ENCODE measurements at places on chromosomes 4 and X.
A peak's percentile ranks its signal among the peaks of the same experiment; 100 is the strongest.

DNA sequence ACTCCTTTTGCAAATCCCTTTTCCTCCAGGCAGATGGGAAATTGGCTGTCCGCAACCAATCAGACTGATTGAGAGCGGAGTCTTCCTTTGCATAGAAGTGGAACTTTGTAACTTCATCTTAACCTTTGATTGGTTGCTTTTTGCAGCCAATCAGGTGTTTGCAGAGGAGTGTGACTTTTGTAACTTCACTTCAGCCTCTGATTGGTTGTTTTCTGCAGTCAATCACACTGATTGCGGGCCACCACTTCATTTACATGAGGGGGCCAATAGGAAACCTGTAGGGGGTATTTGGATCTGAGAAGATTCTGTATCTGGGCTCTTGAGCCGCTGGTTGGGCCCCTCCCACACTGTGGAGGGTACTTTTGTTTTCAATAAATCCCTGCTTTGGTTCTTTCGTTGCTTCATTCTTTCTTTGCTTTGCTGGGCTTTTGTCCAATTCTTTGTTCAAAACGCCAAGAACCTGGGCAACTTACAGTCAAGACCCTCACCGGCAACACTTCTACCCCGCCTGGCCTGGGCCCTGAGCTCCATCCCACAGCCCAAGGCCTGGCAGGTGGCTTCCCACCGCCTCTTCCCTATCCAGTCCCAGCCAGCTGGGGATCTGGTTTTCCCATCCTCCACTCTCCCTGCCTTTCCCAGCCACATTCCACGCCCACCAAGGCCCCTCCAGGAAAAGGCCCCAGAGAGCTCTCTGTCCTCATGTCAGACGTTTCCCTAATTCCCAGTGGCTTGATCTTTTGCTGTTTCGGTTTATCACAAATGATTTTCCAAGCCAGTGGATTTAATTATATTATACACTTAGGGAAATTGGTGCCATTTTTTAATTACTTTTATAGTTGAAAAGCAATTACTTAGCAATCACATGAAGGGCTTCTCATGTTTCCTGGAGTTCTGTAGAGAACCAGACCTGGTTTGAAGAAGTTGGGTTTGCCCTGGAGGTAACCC lies 110.2 kb upstream of the STX18 start:
- no peak for DNase-seq

DNA sequence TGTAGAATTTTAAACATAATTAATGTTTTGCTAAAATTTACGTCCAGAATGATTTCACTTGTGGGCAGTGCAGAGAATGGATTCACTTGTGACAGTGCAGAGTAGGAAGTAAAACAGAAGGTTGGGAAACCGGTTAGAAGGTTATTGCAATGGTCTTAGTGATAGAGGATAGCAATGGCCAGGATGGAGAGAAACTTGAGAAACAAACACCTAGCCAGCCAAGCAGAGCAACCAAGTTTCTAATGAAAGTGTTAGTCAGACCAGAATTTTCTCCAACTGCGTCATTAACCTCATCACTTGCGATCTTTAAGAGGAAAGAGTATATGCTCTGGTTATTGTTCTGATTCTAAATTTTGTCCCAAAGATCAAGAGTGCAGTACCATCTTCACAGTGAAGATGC lies 50.0 kb upstream of the TBC1D9 start:
- no peak for DNase-seq

DNA sequence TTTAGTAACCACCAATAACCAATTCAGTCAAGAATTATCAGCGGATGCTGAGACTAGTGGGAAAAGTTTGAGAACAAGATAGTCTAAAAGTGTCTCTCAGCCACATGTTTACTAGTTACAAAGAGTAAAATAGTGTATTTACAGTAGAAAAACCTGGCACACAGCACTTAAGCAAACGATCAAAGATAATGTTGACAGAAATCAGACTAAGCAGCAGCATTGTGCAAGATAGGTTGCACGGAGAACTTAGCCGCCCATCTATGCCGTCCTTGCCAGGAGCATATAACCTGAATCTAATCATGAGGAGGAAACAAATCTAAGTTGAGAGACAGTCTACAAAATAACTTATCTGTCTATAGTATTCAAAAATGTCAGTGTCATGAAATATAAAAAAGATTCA lies 35.3 kb downstream of the KLHL5 start:
- DNase-seq, result no peak

DNA sequence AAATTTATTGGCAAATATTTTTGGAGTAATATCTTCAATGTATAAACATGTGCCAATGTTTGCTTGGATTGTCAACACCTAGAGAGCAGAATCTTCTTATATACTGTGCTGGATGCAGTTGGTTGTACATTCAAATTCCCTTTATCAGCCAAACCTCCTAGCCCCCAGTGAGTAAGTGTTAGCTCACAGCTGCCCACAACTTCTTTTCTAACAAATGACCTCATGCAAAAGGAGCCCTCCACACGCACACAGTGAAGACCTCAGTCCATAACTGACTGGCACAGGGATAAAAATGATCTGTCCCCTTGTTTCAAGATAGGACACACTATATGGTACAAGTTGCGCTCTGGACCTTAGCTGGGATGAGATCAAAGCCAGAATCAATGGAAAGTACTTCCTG lies 458.0 kb upstream of the NWD2 start:
- DNase-seq, result no peak

- DNase-seq, result peak; percentile 11
These were observed 37.3 kb downstream of the ACOX3 start for GRCh38 chr4:8403173-8403753.

- no peak for DNase-seq
These were observed 47.5 kb downstream of the TMEM164 start for GRCh38 chrX:110050386-110050785.

GRCh38 chrX:142831961-142832530 lies 193.7 kb upstream of the SPANXN4 start:
- no peak for DNase-seq

GRCh38 chr4:174041555-174042105 lies 241.8 kb downstream of the FBXO8 start:
- no peak for DNase-seq

GRCh38 chr4:73998040-73999011 lies at the start of gene CXCL5:
TSS of gene CXCL5 (minus strand) at chr4:73998677. CDS start at chr4:73998581, 96 bp downstream.
- no peak for DNase-seq

- DNase-seq, result no peak
These were observed 15.0 kb upstream of the STS start for GRCh38 chrX:7132335-7133049.

- DNase-seq, result no peak
These were observed 50.8 kb upstream of the SETD7 start for GRCh38 chr4:139606579-139607501.

DNA sequence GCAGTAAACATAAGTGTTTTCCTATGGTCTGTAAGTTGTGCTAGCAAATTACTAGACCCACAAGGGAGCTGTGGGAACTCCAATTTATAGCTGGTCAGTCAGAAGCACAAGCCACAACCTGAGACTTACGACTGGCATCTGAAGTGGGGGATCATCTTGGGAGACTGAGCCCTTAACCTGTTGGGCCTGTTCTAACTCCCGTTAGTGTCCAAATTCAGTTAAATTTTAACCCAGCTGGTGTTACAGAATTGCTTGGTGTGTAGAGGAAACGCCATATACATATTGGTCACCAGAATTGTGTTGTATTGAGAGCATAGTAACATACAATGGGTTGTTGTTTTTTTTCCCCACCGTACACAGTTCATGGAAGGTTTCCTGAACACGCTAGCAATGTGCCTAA lies 25.1 kb upstream of the NFXL1 start:
- DNase-seq, result no peak

DNA sequence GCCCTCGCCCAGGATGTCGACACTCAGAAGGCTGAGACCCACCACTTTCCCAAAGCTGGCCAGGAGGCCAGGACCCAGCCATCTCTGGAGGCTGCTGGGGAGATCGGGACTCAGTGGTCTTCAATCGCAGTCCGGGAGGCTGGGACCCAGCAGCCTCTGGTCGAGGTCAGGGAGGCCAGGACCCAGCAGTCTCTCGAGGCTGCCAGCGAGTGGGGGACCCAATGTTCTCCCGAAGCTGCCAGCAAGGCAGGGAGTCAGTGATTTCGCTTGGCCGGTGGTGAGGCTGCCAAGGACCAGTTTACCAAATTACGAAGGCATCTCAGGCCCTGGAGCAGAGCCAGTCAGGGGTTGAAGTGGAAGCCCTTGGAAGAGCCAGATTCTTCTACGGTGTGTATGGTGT lies 181.6 kb downstream of the NAF1 start:
- DNase-seq, result peak; percentile 0

DNA sequence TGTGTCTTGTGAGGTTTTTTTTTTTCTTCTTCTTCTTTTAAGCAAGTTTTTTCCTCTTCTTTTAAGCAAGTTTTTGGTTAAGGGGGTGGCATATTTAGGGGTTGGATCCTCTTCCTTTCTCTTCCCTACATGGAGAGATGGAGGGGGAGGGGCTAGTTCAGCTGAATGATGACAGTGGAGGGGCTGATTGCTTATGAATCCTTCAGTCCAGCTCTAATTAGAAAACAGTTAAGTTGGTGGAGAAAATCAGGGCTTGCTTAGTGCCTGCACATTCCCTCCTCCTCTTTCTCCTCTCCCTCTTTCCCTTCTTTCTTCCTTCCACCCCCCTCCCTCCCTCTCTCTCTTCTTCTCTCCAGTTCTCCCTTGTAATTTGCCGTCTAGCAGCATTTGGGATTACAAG lies 4.4 kb upstream of the HAND2 start:
- no peak for DNase-seq

DNA sequence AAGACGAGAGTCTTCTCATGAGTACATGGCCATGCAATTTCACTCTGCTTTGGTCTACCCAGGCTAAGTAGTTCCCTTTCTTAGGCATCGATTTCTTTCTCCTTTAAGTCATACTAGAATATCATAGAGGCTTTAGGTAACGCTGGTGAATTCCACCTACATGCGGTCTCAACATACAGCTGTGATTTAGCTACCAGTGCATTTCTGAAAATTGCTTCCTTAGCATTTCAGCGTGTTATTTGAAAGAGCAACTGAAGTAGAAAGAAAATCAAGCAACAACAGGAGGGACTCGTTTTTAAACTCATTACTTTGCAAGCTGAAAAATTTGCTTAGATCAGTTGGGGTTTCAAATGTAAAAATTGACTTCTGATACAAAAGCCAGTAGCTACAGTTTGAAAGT lies 48.1 kb upstream of the RASGEF1B start:
- DNase-seq, result no peak

GRCh38 chrX:39204353-39204752 lies 403.1 kb downstream of the MID1IP1 start:
- no peak for DNase-seq

- DNase-seq, result no peak
These were observed 190.1 kb upstream of the GNPDA2 start for GRCh38 chr4:44916411-44916810.

DNA sequence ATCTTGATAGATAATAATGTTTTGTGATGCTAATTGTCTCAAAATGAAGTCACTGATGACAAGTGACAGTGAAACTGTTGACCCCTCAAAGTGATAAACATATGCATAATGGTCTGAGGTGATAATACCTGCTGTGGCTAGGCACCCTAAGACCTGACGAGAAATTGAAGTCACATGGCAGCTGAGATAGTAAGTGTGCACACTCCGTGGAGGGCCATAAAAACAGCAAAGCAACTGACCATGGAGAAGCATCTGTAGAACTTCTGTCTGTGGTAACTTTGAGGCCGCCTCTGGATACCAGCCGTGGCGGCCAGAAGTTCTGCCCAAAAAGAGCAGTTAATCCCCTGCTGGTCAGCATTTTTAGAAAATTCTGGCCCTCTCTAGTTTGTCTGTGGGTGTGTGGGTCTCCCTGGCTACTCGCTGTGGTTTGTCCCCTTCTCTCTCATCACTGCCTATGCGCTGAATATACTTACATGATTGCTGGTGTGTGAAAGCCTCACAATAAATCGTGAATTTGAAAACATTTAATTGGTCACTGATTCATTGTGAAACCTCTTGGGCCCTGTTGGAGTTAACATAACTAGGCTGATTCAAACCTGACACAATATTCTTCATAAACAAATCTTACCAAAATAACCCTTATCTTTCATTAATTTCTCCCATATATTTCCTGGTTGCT lies 50.6 kb downstream of the CCDC149 start:
- DNase-seq, result no peak

DNA sequence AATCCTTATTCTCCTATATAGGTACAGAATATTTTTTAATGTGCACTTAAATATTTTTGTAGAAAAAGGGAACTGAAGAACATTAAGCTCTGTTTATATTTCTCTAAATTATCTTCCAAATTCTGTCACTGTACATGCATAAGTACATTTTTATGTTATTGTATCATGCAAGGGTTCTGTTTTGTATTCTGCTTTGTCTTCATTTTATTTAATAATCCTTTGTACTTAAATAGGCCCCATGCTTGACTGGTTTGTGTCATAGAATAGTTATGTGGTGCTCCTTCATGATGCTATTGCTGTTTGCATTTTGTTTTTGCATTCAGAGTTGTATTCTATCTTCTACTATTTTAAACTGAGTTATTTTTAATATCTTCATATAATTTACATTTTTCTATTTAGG lies 111.9 kb upstream of the EDNRA start:
- DNase-seq, result no peak

GRCh38 chr4:185797596-185798338 lies 14.2 kb downstream of the SORBS2 start:
- no peak for DNase-seq

DNA sequence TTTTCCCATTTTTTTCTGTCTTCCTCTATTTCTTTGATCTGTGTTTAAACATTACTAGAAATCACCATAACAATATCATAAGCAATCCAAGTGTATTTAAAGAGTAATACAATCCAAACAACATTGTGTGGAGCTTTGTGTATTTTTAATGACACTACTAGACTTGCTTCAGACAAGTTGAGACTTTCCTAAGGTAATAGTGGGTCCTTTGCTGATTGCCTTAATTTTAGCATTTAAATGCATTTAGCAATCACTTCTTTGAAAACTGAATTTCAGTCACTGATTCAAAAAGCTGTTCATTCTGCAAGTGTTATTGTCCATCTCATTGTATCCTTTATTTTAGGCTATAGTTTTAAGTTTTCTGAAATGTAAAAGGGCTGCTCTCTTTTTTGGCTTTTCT lies 804.8 kb downstream of the ADGRL3 start:
- DNase-seq, result no peak

- DNase-seq, result no peak
These were observed 307.9 kb upstream of the ZFP42 start for GRCh38 chr4:187687697-187688096.

- DNase-seq, result no peak
These were observed 10.3 kb downstream of the CCDC158 start for GRCh38 chr4:76410636-76411035.

- DNase-seq, result no peak
These were observed 11.1 kb downstream of the GASK1B start for GRCh38 chr4:158161551-158162354.
